ENCODE measurements at places on chromosomes 3 and 15. TPM values are rescaled to one million over a fixed set of nuclear protein-coding genes. Genes with fewer than 3 reads are reported as not detected.

DNA sequence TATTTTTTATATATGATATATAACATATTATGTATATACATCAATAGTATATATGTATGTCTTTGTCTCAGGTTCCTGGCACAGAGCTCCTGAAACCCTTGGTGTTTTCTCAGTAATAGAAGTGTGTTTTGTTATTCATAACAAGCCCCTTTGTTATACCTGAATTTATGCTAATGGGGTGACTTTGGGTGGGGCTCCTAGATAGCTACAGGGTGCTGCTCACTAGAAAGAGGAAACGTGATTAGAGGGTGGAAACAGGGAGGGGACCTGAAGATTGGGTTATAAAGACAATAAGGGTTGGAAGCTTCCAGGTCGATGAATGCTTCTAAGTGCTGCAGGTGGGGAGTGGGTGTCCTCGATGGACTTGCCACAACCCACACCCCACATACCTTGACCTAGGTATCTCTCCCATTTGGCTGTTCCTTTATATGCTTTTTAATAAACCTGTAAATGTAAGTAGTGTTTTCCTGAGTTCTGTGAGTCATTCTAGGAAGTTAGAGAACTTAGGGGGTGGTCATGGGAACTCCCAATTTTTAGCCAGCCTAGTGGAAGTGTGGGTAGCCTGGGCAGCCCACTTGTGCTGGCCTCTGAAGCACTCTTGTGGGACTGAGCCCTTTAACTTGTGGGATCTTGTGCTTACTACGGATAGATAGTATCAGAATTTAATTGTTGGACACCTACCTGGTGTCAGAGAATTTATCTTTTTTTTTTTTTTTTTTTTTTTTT lies 36.9 kb upstream of the C15orf39 start:
- no peak overlapping the region for H3K4me3 ChIP-seq
- H3K27me3 ChIP-seq, result no peaks in the 10 kb centered on the region

DNA sequence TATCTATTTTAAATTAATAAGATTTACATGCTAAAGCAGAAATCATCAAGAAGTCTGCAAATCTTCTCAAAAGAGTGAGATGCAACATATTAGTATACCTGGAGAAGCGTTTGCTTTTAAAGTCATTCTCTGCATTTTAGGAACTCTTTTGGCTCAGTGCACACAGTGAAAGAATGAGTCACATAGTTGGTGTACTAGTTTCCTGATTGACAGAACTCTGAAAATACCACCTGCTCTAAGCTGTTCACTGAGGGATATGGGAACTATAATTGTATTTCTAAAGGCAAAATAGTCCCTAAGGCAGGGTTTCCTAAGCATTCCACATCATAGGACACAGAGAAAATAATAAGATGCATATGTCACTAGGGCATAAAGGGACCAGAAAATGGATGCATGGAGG lies 838.5 kb downstream of the DIPK2A start:
- no peak overlapping the region for H3K27ac ChIP-seq
- DNase-seq, result no peak
- H3K4me1 ChIP-seq, result no peaks in the 10 kb centered on the region
- no peaks in the 10 kb centered on the region for H3K27me3 ChIP-seq

GRCh38 chr3:126433496-126434263 lies 39.0 kb downstream of the CFAP100 start:
- H3K4me1 ChIP-seq, result no peaks in the 10 kb centered on the region
- H3K36me3 ChIP-seq, result peaks cover 71% of the 10 kb centered on the region
- H3K27me3 ChIP-seq, result no peaks in the 10 kb centered on the region

GRCh38 chr15:50135031-50135551 lies 16.1 kb upstream of the ATP8B4 start:
- no peaks in the 10 kb centered on the region for H3K4me1 ChIP-seq
- H3K27me3 ChIP-seq, result no peaks in the 10 kb centered on the region
- DNase-seq, result no peak
- no peak overlapping the region for H3K4me3 ChIP-seq
- H3K36me3 ChIP-seq, result no peaks in the 10 kb centered on the region
- no peak overlapping the region for H3K27ac ChIP-seq

DNA sequence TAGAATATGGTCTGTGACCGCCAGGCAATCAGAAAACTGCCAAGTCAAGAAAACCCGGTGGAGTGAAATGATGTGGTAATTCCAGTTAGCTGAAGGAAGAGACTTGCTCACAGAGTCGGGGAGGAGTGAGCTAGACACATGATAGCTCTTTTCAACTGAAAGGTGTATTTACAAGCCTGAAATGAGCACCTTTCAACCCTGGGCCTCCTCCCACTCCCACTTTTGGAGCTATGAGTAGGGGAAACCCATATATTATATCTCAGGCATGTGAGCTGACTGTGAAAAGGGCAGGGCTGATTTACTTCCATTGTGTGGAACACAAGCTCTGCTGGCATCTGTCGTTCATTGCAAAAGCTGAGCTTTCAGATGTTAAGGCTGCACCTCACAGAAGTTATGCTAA lies 960.2 kb downstream of the TUSC7 start:
- no peak overlapping the region for H3K27ac ChIP-seq
- no peak overlapping the region for H3K4me3 ChIP-seq
- H3K4me1 ChIP-seq, result no peaks in the 10 kb centered on the region
- H3K36me3 ChIP-seq, result no peaks in the 10 kb centered on the region
- no peak for DNase-seq
- no peaks in the 10 kb centered on the region for H3K27me3 ChIP-seq

NBEAL2 gene
- 25.3 TPM for total RNA-seq

KY gene
- total RNA-seq, result 0.20 TPM
